ENCODE measurements at places on chromosomes 5 and 9.

- DNase-seq = no peak
Observed at GRCh38 chr9:81669041-81669651, 20.2 kb downstream of the TLE1 start.

GRCh38 chr9:72006501-72006900 is 53.9 kb downstream of the C9orf57 start:
- DNase-seq = peak; percentile 54

- no peak for DNase-seq
Observed at GRCh38 chr9:129283291-129283691, 105.2 kb upstream of the IER5L start.

GRCh38 chr5:33369485-33370465 is 71.0 kb upstream of the TARS1 start:
- DNase-seq = peak; percentile 30

DNA sequence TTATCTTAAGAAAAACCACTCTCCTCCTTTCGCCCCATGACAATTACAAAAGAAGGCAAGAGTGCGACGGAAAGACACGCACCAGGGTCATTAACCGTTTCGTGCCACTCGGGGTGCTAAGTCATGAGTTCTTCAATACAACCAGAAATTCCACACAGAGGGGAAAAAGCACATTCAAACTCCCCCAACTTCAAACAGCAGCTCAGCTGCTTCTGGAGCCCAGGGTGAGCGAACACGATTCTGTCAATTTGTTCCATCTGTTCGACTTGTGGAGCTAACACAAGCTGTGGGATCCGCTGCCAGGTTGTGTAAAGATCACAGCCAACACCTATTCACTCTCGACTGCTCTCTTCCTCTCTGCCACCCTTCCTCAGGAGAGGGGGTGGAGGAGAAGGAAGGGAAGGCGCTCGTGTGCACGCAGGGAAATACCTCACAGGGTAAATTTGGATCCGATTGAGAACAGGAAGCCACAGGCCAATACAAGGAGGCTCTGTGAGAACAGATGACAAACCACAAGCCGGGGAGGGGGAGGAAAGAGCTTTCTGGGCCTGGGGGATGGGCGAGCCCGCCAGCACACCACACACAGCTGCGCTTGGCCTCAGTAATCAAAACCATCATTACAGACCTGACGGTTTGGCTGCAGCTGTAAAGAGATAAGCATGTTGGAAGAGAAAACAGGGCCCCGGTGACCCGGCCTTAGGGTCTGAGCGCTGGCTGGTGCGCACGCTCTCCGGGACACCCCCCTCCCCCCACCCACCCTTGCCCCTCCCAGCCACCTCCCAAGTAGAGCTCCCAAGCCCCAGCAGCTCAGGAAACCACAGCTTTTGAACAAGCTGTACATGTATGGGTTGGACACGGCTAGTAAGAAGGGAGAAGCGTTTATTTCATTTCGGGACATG is 54.3 kb downstream of the PTCH1 start:
- peak; percentile 89 for DNase-seq
